ENCODE measurements at places on chromosomes 11 and 22. TPM values are rescaled to one million over a fixed set of nuclear protein-coding genes. Genes with fewer than 3 reads are reported as not detected.

RPL3 gene
- total RNA-seq = 266 TPM

HTR3B gene
- not detected for total RNA-seq

MPEG1 gene
- 5.3 TPM for total RNA-seq

LARGE2 gene
- total RNA-seq = not detected

SYT9 gene
- not detected for total RNA-seq

UBQLN3 gene
- not detected for total RNA-seq

DNAJB7 gene
- not detected for total RNA-seq

MS4A14 gene
- 0.37 TPM for total RNA-seq

OR6T1 gene
- not detected for total RNA-seq

CCDC89 gene
- 0.15 TPM for total RNA-seq

TNNT3 gene
- 1,884 TPM for total RNA-seq

OR51G2 gene
- total RNA-seq = not detected

HEPN1 gene
- total RNA-seq = not detected

LDHAL6A gene
- not detected for total RNA-seq

FXYD2 gene
- not detected for total RNA-seq

SAA1 gene
- total RNA-seq = 40.7 TPM

CCDC15 gene
- total RNA-seq = 0.28 TPM

LRRC4C gene
- total RNA-seq = 0.30 TPM

MAFF gene
- total RNA-seq = 5.7 TPM

DYNC2H1 gene
- total RNA-seq = 1.3 TPM

PYGM gene
- 2,203 TPM for total RNA-seq

ASPHD2 gene
- total RNA-seq = 0.20 TPM

PATE4 gene
- total RNA-seq = not detected

CABP4 gene
- total RNA-seq = 0.93 TPM

UPK2 gene
- total RNA-seq = not detected

TMEM191C gene
- total RNA-seq = 0.34 TPM

GGT1 gene
- 0.71 TPM for total RNA-seq

ROBO4 gene
- 16.5 TPM for total RNA-seq

SLC22A6 gene
- not detected for total RNA-seq

RABL2B gene
- total RNA-seq = 11.8 TPM

WNT11 gene
- total RNA-seq = 13.0 TPM

CRYAB gene
- 5,216 TPM for total RNA-seq

ZP1 gene
- not detected for total RNA-seq

All from psoas muscle (tissue), 8 donors.